ENCODE measurements at places on chromosomes 13 and 19.

GRCh38 chr19:40646743-40647254 is 43.7 kb downstream of the NUMBL start:
- DNase-seq: no peak

DNA sequence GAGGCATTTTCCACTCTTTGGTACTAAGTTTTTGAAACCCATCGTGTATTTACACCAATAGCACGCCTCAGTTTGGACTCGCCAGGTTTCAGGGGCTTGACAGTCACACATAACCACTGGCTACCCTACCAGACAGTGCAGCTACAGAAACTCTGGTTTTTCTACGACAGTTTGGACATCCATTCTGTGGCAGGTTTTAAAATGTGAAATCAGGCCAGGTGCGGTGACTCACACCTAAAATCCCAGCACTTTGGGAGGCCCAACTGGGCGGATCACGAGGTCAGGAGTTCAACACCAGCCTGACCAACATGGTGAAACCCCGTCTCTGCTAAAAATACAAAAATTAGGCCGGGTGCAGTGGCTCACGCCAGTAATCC is 13.2 kb downstream of the KDELR1 start:
- DNase-seq: no peak

GRCh38 chr13:45751885-45752284 is 49.8 kb downstream of the CBY2 start:
- DNase-seq: no peak

- DNase-seq: no peak
Measured at GRCh38 chr19:1860821-1861598, 2.4 kb downstream of the KLF16 start.

GRCh38 chr13:112895521-112896465 is 73.2 kb upstream of the MCF2L start:
- DNase-seq: no peak

DNA sequence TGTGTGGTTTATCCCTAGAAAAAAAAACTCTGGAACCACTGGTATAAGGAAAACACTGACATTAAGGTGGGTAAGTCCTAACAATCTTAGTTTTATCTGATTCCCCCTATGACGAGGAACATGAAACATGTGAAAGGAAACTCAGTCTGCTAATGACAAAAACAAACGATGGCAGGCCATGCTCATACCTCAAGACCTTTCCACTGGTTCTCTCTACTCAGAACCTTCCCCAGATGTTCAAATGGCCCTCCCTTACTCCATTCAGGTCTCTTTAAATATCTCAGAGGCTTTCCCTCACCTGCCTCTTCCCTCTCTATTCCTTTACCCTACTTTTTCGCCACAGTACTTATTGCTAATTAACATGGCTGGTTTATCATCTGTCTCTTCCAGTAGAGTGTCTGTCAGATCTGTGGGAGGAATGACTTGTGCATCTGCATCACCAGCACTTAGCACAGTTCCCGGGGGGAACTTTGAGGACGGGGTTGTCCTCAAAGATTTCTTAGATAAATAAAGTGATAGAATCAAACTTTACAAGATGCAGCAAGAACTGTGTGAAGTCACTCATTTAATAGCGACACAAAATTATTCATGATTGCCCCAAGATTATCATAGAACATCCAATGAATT is 1.5 kb downstream of the TUBGCP3 start:
- DNase-seq: no peak

- DNase-seq: no peak
Measured at GRCh38 chr13:46475541-46475991, 77.4 kb upstream of the LRCH1 start.

- DNase-seq: no peak
Measured at GRCh38 chr19:36524617-36525016, 3.5 kb downstream of the ZNF260 start.

DNA sequence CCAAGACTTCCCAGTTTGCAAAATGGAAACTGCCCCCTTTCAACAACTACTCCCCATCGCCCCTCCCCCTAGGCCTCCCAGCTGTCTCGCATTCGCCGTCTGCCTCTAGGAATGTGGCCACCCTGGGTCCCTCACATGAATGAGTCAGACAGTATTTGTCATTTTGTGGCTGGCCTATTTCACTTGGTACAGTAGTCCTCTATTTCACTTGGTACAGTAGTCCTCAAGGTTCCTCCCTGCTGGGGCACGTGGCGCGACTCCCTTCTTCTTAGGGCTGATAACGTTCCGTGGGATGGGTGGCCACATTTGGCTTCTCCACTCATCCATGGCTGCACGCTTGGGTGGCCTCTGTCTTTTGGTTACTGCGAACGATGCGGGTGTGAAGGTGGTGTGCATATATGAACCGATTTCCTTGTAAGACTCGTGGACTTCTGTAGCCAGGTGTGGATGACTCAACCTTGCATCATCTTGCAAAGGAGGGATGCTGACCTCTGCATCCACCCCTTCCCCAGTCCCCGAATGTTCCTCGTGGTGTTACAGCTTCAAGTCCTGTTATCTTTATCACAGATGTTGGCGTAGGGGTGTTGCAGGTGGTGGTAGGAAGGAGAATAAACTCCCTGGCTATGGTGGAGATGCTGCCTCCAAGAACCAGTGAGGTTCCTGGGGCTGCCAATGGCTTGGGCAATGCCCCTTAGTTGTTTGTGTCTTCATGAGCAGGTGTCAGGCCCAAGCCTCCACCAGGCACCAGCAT is 112.1 kb upstream of the SOX1 start:
- DNase-seq: no peak

GRCh38 chr19:2856457-2857050 is 10.6 kb upstream of the ZNF556 start:
- DNase-seq: no peak

DNA sequence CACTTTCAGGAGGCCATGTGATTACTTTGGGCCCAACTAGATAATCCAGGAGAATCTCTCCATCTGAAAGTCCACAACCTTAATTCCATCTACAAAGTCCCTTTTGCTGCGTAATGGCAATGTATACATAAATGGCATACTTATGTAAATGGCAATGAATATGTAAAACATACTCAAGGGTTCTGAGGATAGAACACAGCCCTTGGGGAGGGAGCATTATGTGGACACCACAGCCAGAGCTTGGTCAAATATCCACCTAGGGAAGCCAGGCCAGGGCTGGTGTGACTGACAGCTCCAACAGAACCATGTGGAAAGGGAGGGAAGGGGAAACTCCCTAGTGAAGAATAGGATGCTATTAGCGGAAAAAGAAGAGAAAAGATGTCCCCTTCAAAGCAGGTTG is 496.2 kb downstream of the COG6 start:
- DNase-seq: no peak

Data from activated T-helper 1 cell treated with anti-CD3 and anti-CD28 coated beads, Interleukin-12 subunit alpha, Interleukin-12 subunit beta, Interleukin-2, Interleukin-4 antibody, amounts not matched to agents 30 ng/mL and 10 ng/mL and 1 ng/mL, durations not matched to agents 14 hours and 24 hours and 36 hours (primary cell).